ENCODE measurements at places on chromosomes 11 and 22. TPM values are rescaled to one million over a fixed set of nuclear protein-coding genes. Genes with fewer than 3 reads are reported as not detected.

The SAA2 gene
- total RNA-seq, result 21.8 TPM

The C11orf86 gene
- total RNA-seq, result not detected

The RIBC2 gene
- 0.55 TPM for total RNA-seq

The TREH gene
- total RNA-seq, result not detected

The SYT8 gene
- 0.75 TPM for total RNA-seq

The PLAAT4 gene
- total RNA-seq, result 39.8 TPM

DNA sequence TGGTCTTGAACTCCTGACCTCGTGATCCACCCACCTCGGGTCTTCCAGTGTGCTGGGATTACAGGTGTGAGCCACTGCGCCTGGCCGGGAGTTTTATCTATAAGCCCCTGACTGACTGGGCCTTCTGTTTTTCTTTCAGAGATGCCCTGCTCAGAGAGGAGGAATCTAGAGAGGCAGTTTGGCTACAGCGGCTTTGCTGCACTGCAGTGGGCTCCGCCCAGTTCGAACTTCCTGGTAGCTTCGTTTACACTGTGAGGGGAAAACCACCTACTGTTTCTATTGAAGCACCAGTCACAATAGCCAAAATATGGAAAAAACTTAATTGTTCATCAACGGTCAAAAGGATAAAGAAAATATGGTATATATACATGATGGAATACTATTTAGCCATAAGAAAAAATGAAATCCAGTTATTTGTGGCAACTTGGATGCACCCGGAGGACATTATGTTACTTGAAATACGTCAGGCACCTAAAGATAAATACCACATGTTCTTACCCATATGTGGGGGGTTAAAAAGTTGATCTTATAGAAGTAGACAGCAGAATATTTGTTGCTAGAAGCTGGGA, 31.9 kb upstream of the FAM181B start:
- no peak overlapping the region for H3K27ac ChIP-seq
- H3K4me1 ChIP-seq, result no peaks in the 10 kb centered on the region
- no peaks in the 10 kb centered on the region for H3K27me3 ChIP-seq
- H3K4me3 ChIP-seq, result no peak overlapping the region
- H3K36me3 ChIP-seq, result no peaks in the 10 kb centered on the region

DNA sequence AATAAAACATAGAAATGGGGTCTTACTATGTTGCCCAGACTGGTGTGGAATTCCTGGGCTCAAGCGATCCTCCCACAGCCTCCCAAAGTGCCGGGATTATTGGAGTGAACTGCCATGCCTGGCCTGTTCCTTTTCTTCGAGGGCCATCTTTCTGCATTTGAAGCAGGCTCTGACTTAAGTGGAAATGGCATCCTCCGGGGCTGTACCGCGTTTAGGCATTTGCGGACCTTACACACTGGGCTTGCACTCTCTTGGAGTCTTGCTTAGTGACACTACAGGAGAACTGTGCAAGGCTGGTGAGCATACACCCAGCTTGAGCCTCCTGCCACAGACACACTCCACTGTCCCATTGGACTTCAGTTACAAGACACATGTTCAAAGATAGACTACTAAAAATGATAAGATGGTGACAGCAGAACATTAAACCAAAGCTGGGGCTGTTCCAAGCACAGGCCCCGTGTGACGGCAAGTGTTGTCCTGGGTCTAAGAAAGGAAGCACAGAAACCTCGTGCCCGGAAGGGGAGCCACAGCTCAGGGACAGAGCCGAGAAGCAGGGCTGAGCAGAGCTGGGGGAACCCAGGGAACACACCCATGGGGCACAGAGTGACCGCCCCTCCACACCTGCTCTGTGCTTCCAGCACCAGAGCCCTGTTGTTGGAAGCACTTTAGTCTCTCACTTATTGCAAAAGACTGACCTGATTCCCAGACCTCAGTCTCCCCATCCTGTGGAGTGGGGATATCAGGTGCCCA, 59.0 kb upstream of the SHANK2 start:
- DNase-seq, result peak; percentile 24
- no peaks in the 10 kb centered on the region for H3K4me1 ChIP-seq
- H3K4me3 ChIP-seq, result no peak overlapping the region
- no peak overlapping the region for H3K27ac ChIP-seq
- no peaks in the 10 kb centered on the region for H3K27me3 ChIP-seq
- no peaks in the 10 kb centered on the region for H3K36me3 ChIP-seq

- no peak for DNase-seq
- H3K27me3 ChIP-seq, result no peaks in the 10 kb centered on the region
- H3K27ac ChIP-seq, result no peak overlapping the region
- H3K36me3 ChIP-seq, result no peaks in the 10 kb centered on the region
- no peak overlapping the region for H3K4me3 ChIP-seq
Observed at GRCh38 chr11:46463701-46464421, 72.3 kb upstream of the CHRM4 start.

DNA sequence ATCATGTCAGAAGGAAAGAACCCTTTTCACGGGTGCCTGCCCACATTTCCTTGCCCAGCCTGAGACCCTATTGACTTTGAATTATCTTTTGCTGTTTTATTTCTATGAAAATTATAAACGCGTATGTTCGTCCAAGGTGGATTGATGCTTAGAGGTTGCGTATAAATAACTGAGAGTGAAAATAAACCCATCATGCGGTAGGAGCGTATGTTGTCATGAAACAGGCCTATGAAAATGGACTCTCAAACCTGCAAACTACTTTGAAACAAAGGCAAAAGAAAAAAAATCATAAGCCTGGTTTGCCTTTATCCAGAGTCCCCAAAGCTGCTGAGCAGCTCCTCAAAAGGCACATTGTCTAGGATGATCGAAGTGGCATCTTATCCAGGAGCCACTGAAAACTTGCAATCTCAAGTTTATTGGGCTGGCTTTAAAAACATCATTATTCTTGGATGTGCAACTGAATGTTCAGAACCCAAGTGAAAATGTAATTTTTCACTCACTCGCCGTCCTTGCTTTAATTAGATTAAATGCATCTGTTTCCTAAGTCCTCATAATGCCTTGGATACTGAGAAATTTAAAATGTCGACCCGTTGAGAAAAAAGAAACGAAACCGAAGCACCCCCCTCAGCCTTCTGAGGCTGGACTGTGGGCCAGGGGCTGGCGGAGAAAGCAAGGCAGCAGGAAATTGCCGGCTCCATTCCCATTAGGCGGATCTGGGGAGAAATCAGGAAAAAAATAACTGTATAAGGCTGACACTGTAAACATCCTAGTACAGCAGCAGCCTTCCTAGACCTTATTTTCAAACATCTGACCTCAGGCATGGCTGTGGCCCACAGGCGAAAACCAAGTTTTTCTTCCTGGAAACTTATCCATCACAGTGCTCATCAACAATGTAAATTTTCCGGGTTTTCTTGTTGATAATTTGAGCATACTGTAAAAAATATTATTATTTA, 82.9 kb upstream of the PPARA start:
- peak overlapping the region; percentile 96 for H3K27ac ChIP-seq
- no peaks in the 10 kb centered on the region for H3K27me3 ChIP-seq
- DNase-seq, result peak; percentile 49
- H3K4me3 ChIP-seq, result peak overlapping the region; percentile 13
- peaks cover 3% of the 10 kb centered on the region for H3K4me1 ChIP-seq

DNA sequence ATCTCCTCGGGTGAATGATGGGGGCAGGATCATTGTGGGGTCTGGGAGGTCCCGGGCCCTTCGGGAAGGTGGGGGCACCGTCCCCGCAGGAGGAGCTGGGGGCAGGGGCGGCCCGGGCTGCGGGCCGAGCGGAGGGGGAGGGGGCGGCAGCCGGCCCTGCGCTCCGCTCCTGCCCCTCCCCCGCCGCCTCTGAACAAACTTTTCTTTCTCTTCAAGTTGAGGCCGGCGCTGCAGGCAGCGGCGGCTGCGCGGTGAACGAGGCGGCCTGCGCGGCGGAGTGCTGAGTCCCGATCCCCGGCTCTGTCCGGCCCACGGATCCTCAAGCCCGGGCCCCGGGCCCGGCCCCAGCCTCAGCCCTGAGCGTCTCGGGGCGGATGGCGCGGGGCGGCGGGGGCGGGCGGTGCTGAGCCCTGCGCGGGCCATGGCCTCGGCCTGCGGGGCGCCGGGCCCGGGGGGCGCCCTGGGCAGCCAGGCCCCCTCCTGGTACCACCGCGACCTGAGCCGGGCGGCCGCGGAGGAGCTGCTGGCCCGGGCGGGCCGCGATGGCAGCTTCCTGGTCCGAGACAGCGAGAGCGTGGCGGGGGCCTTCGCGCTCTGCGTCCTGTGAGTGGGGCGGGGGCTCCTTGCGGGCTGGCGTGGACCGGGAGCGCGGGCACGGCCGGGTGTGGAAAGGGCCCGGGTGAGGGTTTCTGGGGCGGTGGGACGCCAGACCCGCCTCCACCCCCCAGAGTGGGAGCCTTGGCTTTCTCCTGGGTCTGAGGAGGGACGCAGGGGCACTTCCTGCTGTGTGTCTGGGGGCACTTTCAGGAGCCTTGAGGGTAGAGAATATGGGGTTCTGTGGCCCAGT, at the start of gene INPPL1:
TSS of gene INPPL1 (plus strand) at position 204 of the 847 bp plus-strand sequence. CDS start at position 422, 218 bp downstream.
- peak within 1 kb of the TSS; percentile 98 for H3K4me3 ChIP-seq

- H3K36me3 ChIP-seq, result no peaks in the 10 kb centered on the region
- no peak overlapping the region for H3K4me3 ChIP-seq
- H3K27me3 ChIP-seq, result no peaks in the 10 kb centered on the region
- no peak overlapping the region for H3K27ac ChIP-seq
Observed at GRCh38 chr11:77140231-77140851, 12.3 kb downstream of the MYO7A start.

- DNase-seq, result no peak
- no peaks in the 10 kb centered on the region for H3K4me1 ChIP-seq
- H3K27ac ChIP-seq, result no peak overlapping the region
- no peaks in the 10 kb centered on the region for H3K36me3 ChIP-seq
- no peaks in the 10 kb centered on the region for H3K27me3 ChIP-seq
Observed at GRCh38 chr11:70566768-70567530, 168.6 kb downstream of the CTTN start.

GRCh38 chr22:22702237-22703202, 58.1 kb downstream of the GGTLC2 start:
- no peak overlapping the region for H3K4me3 ChIP-seq
- H3K27ac ChIP-seq, result no peak overlapping the region
- no peaks in the 10 kb centered on the region for H3K36me3 ChIP-seq
- no peak for DNase-seq
- H3K27me3 ChIP-seq, result no peaks in the 10 kb centered on the region

DNA sequence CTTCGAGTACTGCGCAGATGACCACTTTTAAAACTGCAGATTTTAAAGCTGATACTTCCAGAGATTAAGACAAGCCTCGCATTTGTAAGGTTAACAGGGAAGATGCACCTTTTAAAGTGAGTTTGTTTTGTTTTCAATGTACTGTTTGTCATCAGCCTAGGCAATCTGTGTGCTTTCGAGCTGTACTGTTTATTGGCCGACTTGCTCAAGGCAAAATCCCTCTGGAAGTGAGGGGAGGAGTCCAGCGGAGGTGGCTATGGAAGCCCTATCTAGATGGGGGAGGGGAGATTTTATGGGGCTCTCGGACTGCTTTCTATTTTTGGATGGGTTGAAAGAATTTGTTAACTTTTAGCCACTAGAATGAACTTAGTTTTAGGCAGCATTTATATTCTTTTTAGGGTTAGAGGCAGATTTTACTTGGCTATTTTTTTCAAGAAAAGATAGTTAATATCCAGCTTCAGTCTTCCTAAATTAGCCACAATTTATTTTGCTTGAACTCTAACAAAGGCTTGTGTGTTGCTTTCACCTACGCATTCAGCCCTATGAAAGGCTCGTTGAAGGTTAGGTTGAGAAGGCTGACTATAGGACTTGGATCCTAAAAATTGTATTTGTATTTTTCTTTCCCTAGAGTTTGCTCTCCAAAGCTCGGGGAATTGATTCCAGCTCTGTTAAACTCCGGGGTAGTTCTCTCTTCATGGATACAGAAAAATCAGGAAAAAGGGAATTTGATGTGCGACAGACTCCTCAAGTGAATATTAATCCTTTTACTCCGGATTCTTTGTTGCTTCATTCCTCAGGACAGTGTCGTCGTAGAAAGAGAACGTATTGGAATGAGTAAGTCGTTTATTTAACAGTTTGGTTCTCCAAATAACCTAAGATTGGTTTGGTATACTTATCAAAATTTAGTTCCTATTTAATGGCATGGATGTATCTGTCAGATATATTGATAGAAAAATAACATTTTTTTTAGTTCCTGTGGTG, 2.1 kb downstream of the WEE1 start:
- H3K4me3 ChIP-seq, result peak overlapping the region; percentile 73
- DNase-seq, result peak; percentile 63
- H3K4me1 ChIP-seq, result no peaks in the 10 kb centered on the region
- H3K36me3 ChIP-seq, result no peaks in the 10 kb centered on the region
- H3K27me3 ChIP-seq, result no peaks in the 10 kb centered on the region

DNA sequence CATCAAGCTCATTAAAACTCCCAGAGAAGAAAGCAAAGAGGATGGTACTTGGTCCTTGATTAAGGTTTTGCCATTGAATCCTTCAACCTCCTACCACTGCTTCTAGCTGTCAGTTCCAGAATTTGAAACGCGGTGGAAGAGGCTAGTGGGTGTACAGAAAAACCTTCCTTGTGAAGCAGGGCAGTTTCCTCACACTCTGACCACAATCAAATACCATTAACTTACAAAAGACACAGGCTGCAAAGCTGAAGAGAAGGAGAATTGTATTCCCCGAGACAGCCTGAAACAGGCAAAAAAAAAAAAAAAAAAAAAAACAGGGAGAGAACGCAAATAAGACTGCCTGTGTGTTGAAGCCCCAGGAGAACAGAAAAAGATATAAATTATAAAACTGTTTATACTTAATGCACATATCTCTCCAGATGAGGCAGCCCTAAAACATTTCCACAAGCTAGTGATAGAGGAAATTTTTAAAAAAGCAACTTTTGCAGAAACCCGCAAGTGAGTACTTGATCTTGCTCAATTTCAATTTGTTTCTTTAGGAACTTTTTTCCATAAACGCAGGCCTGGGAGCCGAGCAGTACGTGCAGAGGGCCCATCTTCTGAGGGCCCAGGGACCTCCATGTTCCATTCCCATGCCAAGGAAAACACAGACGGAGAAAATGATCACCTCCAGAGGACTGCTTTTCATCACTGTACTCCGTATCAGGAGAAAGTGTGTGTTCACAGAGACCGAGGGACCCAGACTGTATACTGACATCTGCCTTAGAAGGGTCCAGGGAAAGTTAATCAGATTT, 218.7 kb upstream of the BLID start:
- peak overlapping the region; percentile 39 for H3K27ac ChIP-seq
- H3K4me3 ChIP-seq, result peak overlapping the region; percentile 38
- H3K36me3 ChIP-seq, result no peaks in the 10 kb centered on the region
- H3K4me1 ChIP-seq, result peaks cover 16% of the 10 kb centered on the region
- DNase-seq, result no peak

- no peaks in the 10 kb centered on the region for H3K36me3 ChIP-seq
- peaks cover 2% of the 10 kb centered on the region for H3K4me1 ChIP-seq
- DNase-seq, result no peak
Observed at GRCh38 chr11:105838668-105839384, 183.2 kb downstream of the MSANTD4 start.

GRCh38 chr22:40417881-40418280, 47.5 kb downstream of the SGSM3 start:
- H3K4me1 ChIP-seq, result no peaks in the 10 kb centered on the region
- H3K4me3 ChIP-seq, result no peak overlapping the region
- peak; percentile 48 for DNase-seq
- no peaks in the 10 kb centered on the region for H3K27me3 ChIP-seq
- H3K27ac ChIP-seq, result no peak overlapping the region

- H3K27ac ChIP-seq, result no peak overlapping the region
- no peaks in the 10 kb centered on the region for H3K36me3 ChIP-seq
- peaks cover 5% of the 10 kb centered on the region for H3K4me1 ChIP-seq
Observed at GRCh38 chr22:21861264-21861848, 6.1 kb downstream of the MAPK1 start.

All from aorta (tissue), 5 donors.